T follicular helper cell (primary cell): ENCODE measurements at places on chromosomes 3 and 15.

GRCh38 chr3:175512700-175513099 lies 653.6 kb downstream of the NAALADL2 start:
- no peak for DNase-seq

GRCh38 chr15:68630836-68631235 lies 52.0 kb downstream of the CORO2B start:
- DNase-seq, result no peak

GRCh38 chr3:183980403-183980802 lies 37.3 kb downstream of the ABCC5 start:
- DNase-seq, result no peak

- DNase-seq, result no peak
Measured at GRCh38 chr15:85733416-85733815, 61.3 kb downstream of the KLHL25 start.

DNA sequence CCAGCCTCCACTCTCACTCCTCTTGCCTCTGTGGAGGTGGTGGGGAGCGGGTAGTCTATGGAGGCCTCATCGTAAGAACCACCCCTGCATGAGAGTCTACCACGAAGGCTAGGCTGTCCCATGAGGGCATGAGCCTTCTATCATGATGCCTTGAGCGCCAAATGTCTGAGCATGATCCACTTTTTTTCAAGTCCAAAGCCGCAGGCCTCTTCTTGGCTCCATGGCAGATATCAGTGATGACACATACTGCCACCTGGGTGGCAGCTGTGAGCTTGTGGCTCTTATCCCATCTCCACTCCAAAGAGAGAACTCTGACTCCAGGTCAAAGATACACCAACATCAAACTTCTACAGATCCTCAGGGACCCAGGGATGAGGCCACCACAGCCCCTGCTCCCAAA lies 13.5 kb downstream of the POC1A start:
- no peak for DNase-seq

DNA sequence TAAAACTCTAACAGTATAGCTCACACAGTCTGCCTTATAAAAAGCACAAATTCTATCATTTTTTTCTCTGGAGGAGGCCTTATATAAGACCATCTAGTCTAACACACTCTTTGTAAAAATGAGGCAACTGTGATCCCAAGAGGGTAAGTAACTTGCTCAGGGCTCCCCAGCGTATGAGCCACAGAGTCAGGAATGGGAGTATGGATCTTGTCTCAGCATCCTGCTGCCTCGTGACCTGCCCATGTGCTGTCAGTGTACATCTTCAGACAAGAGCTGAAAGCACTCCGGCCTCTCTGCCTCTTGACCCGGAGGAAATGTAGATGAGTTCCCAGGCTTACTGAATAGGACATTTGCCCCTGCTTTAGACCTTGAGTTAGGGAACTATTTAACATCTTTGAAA lies 28.4 kb upstream of the MEF2A start:
- DNase-seq, result no peak

GRCh38 chr15:43905755-43906154 lies 79.0 kb downstream of the WDR76 start:
- no peak for DNase-seq

DNA sequence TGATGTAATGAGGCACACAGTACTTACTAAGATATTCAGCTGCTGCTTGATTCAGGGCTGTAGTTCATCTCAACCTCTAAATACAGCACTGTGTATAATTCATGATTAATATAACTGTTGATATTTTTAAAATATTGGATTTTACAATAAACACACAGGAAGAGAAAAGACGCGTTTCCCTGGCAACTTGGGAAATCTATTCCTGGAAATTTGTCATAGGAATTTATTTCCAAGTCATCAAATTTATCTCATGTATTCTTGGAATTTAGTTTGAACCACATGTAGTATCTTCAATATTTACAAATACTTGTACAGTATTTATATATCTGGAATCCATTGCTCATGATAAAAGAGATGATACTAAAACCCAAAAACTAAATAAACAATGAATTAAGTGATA lies 30.6 kb downstream of the EPHA3 start:
- DNase-seq, result no peak

- DNase-seq, result no peak
Measured at GRCh38 chr3:20185331-20185678, 701 bp downstream of the SGO1 start.
